ENCODE measurements at places on chromosomes 4 and X. TPM values are rescaled to one million over a fixed set of nuclear protein-coding genes. Genes with fewer than 3 reads are reported as not detected.

The ATP11C gene
- total RNA-seq = 17.2 TPM

GRCh38 chrX:29542152-29542551 is 673.2 kb upstream of the MAGEB2 start:
- H3K27me3 ChIP-seq = no peaks in the 10 kb centered on the region
- no peaks in the 10 kb centered on the region for H3K4me1 ChIP-seq
- no peak overlapping the region for H3K4me3 ChIP-seq

DNA sequence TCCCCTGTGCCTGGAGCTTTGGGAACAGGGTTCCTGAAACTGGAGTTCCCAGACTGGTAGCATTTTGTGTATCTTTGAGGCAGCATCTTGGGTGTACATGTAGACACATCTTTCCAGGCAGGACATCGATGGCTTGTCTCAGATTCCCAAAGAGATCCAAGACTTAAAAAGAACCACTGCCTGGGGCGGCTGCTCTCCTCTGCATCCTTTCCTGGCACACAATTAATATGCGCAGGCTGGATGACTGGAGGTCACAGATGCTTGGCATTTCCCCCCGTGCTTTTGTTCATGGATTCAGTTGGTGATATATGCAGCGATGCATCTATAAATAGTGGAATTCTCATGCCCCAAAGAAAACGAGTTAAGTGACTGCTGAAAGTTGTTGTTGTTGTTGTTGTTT is 80.5 kb downstream of the CLDN34 start:
- H3K27ac ChIP-seq = peak overlapping the region; percentile 18
- H3K27me3 ChIP-seq = no peaks in the 10 kb centered on the region
- H3K36me3 ChIP-seq = no peaks in the 10 kb centered on the region

The CXCL5 gene
- not detected for total RNA-seq

DNA sequence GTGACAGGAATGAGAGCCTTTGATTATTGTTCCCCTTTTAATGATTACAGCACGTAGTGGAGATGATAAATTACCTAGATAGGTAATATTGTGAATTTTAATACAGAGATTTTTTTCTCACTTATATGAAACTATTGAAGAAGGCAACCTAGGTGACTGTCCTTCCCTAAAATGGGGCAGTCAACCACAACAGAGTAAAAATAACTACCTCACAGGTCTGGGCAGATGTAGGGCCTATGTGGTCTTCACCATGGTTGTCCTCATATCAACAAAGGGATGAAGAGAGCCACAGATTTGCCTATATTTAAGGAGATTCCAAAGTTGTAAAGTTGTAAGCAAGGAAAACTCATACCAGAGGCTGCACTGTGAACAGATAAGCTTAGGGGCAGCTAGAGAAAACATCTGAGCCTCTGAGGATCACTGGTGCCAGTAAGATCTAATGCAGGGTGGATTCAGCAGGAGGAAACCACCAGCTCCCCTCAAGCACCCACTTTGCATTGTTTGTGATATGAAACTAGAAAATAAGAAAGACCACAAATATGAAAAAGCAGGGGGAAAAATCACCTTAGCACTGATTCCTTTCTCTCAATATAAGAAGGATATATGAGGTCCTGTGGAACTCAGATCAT is 547.9 kb upstream of the GALNTL6 start:
- no peaks in the 10 kb centered on the region for H3K4me1 ChIP-seq
- no peaks in the 10 kb centered on the region for H3K27me3 ChIP-seq
- DNase-seq = no peak
- no peaks in the 10 kb centered on the region for H3K36me3 ChIP-seq
- no peak overlapping the region for H3K27ac ChIP-seq
- H3K4me3 ChIP-seq = no peak overlapping the region
